ENCODE measurements at places on chromosomes 5 and 9.
A peak's percentile ranks its signal among the peaks of the same experiment; 100 is the strongest.

DNA sequence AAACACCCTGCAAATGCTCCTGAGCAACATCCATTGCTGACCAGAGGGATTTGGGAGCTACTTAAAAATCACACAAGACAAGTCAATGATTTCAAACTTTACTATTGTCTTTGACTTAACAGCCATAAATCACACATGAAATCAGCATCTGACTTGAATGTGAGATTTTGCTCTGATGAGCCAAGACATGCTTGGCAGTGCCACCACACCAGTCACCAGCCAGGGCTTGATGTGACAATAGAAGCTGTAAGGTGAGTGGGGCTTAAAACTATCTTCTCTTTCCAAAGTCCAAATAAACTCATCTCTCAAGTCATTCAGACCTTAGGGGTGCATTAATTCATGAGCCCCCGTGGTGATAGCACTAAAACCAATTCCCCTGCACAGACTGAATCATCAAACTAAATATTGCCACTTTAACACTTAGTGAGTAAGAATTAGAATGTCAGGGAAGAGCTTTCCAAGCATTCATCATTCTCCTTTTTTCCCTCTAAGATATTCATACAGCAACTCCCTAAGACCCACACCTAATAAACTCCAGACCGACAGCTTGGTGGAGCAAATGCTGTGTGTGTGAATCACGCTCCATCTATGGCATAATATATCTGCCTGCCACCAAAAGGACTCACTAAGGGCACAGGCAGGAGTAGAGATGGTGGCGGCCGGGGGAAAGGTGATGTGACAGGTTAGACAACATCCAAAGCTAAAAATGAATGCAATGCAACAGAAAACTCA, 119.4 kb downstream of the SPOCK1 start:
- DNase-seq = no peak

DNA sequence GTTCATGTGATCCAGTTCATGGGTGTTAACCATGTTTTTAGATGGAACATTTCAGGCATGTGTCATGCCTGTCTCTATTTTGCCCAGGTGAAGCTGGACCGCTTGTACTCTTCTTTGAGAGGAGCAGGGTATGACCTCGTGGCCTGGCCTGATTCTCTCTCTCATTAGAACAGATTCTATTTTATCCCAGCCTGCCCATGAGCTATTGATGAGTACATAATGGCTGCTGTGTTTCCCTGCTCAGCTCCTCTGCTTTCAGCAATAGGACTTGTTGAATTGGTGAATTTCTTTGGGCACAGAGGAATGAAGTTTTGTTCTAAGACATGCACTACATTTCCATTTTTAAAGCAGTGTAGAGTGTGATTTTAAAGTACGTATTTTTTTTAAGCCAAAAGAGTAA, 86.2 kb downstream of the HACD4 start:
- DNase-seq = no peak

DNA sequence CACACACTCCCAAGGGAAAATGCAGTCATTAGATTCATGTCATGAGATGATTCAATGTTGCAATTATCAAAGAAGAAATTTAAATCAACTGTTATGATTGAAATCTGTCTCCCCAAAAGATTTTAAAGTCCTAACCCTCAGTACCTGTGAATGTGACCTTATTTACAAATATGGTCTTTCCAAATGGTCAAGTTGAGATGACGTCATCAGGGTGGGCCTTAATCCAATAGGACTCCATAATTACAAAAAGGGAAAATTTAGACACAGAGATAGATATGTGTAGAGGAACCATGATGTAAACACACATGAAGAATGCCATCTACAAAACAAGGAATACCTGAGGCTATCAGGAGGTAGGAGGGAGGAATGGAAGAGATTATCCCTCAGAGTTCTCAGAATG, 221.1 kb downstream of the ISL1 start:
- no peak for DNase-seq

DNA sequence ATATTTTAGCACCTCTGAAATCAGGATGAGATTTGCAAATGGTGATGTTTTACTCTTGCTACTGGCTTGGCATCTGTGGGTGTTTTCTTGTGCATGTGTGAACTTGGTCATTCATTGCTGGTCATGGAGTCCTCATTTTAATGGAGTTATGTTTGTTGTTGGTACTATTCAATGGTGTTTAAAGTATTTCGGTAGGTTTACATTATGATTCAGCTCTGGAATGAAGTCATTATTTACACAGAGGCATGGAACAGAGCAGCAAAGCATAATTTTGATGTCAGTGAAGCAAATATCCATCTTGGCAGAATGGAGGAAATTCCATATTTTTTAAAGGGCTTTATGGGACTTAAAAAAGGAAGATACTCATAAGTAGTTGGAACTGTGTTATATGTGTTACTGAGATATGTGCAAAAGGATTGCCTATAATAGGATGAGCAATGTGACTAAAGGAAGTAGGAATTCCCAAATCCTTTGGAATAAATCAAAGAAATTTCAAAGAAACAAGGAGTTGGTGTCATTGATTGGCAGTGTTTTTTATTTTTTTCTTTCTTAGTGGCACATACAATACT, 147.4 kb downstream of the ACTBL2 start:
- no peak for DNase-seq

- no peak for DNase-seq
Measured at GRCh38 chr5:179323026-179323870, 22.0 kb downstream of the ADAMTS2 start.

GRCh38 chr9:98867103-98867428, 59.6 kb downstream of the GALNT12 start:
- no peak for DNase-seq

- DNase-seq = no peak
Measured at GRCh38 chr5:166172597-166172996, 2118.8 kb upstream of the WWC1 start.

GRCh38 chr5:76831110-76831452, 12.3 kb downstream of the F2RL1 start:
- DNase-seq = peak; percentile 20

- DNase-seq = no peak
Measured at GRCh38 chr5:19977099-19977498, 10.9 kb downstream of the CDH18 start.

DNA sequence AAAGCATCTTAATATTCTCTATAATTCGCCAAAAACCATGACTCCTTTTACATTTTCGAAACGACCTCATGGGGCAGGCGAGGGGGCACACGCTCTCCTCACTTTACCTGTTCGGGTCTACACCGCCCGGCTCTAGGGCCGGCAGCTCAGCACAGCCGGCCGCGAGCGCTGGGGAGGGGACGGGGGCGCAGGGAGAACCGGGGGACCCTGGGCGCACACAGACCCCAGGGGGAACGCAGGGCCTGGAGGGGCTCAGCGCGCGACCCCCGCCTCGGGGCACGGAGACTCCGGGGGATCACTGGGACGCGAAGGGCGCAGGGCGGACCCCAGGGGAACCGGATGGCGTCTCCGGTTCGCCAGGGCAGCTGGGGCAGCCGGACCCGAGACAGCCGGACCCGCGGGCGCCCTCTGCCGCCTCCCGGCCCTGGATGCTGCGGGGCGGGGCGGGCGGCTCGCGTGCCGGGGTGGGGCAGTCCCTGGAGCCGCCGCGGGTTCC, at the start of gene AHRR:
Gene AHRR, plus strand, starts transcription at position 485 of the 496 bp plus-strand sequence. CDS start 22,189 bp downstream, outside the sequence.
- DNase-seq = peak; percentile 78
